ENCODE measurements at places on chromosomes 3 and 15.

- DNase-seq, result no peak
Measured at GRCh38 chr3:131242201-131242600, 139.4 kb upstream of the NUDT16 start.

DNA sequence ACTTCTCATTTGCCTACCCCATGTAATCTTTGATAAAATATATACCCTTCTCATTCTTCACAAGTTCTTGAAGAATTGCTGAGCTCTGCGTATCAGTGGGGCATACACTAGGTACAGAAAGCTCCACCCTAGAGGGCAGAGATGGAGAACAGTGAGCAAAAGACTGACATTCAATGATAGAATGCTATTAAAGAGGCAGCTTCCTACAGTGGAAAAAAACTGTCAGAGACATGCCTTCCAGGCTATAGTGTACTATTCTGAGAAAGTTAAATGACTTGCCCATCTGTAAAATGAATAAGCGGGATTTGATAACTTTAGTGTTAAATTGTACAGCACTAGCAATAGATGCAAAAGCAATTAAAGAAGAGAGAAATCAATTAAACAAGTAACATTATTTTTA lies 172.8 kb downstream of the SUCNR1 start:
- DNase-seq, result no peak

- DNase-seq, result no peak
Measured at GRCh38 chr15:31329640-31330010, 3.0 kb downstream of the KLF13 start.

DNA sequence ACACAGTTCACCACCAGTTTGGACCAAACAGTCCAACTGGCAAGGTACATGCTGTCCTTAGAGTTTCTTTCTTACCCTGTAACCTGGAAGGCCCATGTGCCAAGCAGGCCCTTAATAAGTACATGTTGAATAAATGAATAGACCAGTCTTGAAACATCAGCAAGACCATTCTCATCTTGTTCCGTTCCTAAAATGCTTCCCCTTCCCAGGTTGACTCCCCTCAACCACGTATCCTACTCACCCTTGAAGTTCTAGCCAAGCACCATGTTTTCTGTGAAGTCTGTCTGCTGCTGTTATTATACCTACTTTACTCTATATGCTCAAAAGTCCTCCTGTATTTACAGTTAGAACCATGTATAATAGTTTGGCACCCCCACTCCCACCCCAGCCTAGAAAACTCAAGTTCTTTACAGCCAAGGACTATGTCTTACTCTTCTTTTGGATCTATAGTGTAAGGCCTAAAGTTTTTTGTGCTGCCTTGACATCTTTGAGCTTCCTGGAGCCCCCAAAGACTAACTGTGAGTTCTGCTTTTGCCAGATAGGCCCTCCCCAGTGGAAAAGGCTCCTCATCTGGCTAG lies 49.2 kb upstream of the SSR3 start:
- DNase-seq, result no peak

- DNase-seq, result no peak
Measured at GRCh38 chr15:63050731-63051155, 8.2 kb downstream of the TPM1 start.
